ENCODE measurements at places on chromosomes 7 and 10.

DNA sequence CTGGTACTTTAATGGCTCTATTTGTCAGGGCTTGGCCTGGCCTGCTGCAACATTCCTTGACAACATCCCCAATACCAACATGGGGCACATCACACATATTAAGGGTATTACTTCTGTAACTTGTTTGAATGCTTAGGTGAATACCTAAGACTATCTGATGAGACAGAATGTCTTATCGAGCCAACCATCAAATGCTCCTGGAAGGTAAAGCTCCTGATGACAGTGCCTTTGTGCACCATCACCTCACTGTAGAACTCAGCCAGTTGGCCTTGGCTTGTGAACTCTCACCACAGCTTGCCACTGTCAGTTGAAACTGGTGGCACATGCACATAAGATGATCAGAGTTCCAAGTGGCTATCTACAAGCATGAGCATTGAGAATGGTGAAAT is 3.7 kb upstream of the MYO1G start:
- no peak for DNase-seq
- H3K4me1 ChIP-seq, result peaks cover 75% of the 10 kb centered on the region
- no peaks in the 10 kb centered on the region for H3K27me3 ChIP-seq
- peaks cover 40% of the 10 kb centered on the region for H3K36me3 ChIP-seq
- H3K4me3 ChIP-seq, result no peak overlapping the region
- H3K27ac ChIP-seq, result no peak overlapping the region

GRCh38 chr7:143360788-143361551 is 1.5 kb downstream of the FAM131B start:
- peaks cover 17% of the 10 kb centered on the region for H3K27me3 ChIP-seq
- no peaks in the 10 kb centered on the region for H3K36me3 ChIP-seq
- DNase-seq, result no peak
- peaks cover 12% of the 10 kb centered on the region for H3K4me1 ChIP-seq
- H3K27ac ChIP-seq, result no peak overlapping the region

DNA sequence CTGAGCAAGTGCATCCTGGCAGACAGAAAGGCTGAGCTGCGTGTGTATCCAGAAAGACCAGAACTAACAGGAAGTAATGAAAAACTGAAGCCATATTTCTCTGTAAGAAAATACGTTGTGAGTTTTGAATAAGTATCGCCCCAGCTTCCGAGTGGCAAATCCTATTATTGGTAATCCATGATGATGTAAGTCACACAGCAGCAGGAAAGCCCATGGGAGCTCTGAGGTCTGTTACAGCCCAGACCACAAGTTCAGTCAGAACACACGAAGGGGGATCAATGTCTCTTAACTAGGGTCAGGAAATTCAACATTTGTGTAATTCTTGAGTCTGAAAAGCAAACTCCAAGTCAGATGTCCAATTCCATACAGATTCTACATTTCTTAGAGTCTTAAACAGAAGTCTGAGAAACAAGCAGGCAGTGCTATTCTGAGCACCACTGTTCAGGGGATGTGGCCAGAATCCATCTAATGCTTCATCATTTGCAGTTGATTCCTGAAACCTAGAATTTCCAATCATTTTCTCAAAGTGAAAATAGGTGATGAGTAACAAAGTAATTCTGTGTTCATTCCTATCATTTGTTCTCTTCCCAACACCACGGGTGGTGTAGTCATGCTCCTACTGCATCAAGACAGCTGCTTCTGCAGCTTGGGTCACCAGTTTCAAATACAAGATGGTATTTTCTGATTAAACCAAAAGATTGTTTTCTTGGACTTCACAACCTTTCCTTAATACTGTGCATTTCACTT is at the start of gene LRIT2:
LRIT2 (minus strand) TSS at position 118 of the 747 bp plus-strand sequence; CDS start at position 94, 24 bp downstream.
- no peaks in the 10 kb centered on the region for H3K27me3 ChIP-seq
- no peak for DNase-seq
- H3K36me3 ChIP-seq, result no peaks in the 10 kb centered on the region
- no peak within 1 kb of the TSS for H3K27ac ChIP-seq
- no peak within 1 kb of the TSS for H3K4me3 ChIP-seq
- H3K4me1 ChIP-seq, result no peaks in the 10 kb centered on the region

GRCh38 chr7:100466653-100467605 is 2.9 kb upstream of the SPACDR start:
- no peak overlapping the region for H3K27ac ChIP-seq
- peaks cover 51% of the 10 kb centered on the region for H3K36me3 ChIP-seq
- no peak overlapping the region for H3K4me3 ChIP-seq
- H3K4me1 ChIP-seq, result peaks cover 8% of the 10 kb centered on the region
- DNase-seq, result no peak
- H3K27me3 ChIP-seq, result no peaks in the 10 kb centered on the region
